A549 treated with GW870086 at 1 μM for 4 hours (cell line): ENCODE measurements at places on chromosomes 6 and 20. TPM values are rescaled to one million over a fixed set of nuclear protein-coding genes. Genes with fewer than 3 reads are reported as not detected.

Gene ECHDC1
- total RNA-seq: 32.5 to 57.6 TPM (median 37.3 TPM) in 5 replicates

Gene EMILIN3
- total RNA-seq: 0.34 to 0.49 TPM (median 0.39 TPM) in 5 replicates

Gene APOBEC2
- total RNA-seq: not detected in 5 replicates

Gene MOG
- total RNA-seq: not detected in 5 replicates

Gene RNF5
- 32.6 to 46.6 TPM (median 46.1 TPM) in 5 replicates for total RNA-seq

Gene PDE7B
- 0.53 to 0.99 TPM (median 0.83 TPM) in 5 replicates for total RNA-seq
